Cardiac atrium fibroblast (primary cell): ENCODE measurements at places on chromosomes 1 and 21. TPM values are rescaled to one million over a fixed set of nuclear protein-coding genes. Genes with fewer than 3 reads are reported as not detected.

The SAMD13 gene
- total RNA-seq = 0.32 and 0.54 TPM in 2 replicates

The FHAD1 gene
- total RNA-seq = not detected in 2 replicates

The AHCYL1 gene
- 30.9 and 32.7 TPM in 2 replicates for total RNA-seq

The PTGS2 gene
- total RNA-seq = 71.5 and 110 TPM in 2 replicates

The LRRC7 gene
- not detected in 2 replicates for total RNA-seq

The CR1 gene
- total RNA-seq = not detected in 2 replicates

The LRRC53 gene
- not detected in 2 replicates for total RNA-seq

The PKLR gene
- not detected in 2 replicates for total RNA-seq

The SPRR2D gene
- not detected in 2 replicates for total RNA-seq

The INSRR gene
- not detected in 2 replicates for total RNA-seq

The CAMSAP2 gene
- total RNA-seq = 16.0 and 17.1 TPM in 2 replicates

The GSTM1 gene
- total RNA-seq = not detected in 2 replicates

The SSR2 gene
- total RNA-seq = 543 and 603 TPM in 2 replicates

The CD53 gene
- total RNA-seq = 0.36 TPM in 1 of 2 replicates, not detected in the other

The SLAMF7 gene
- not detected in 2 replicates for total RNA-seq

The FALEC gene
- total RNA-seq = not detected in 2 replicates

The RPS6KA1 gene
- total RNA-seq = 1.4 and 3.2 TPM in 2 replicates

The COL6A2 gene
- total RNA-seq = 1,807 and 2,776 TPM in 2 replicates

The TNFSF18 gene
- total RNA-seq = under 0.01 and 2.3 TPM in 2 replicates

The GPN2 gene
- total RNA-seq = 6.7 and 8.3 TPM in 2 replicates

The HSD3B1 gene
- total RNA-seq = not detected in 2 replicates

The BARHL2 gene
- not detected in 2 replicates for total RNA-seq

The SLC45A1 gene
- 11.3 and 14.6 TPM in 2 replicates for total RNA-seq

The LCE1A gene
- total RNA-seq = not detected in 2 replicates

The RGS8 gene
- total RNA-seq = not detected in 2 replicates
